Breast epithelium (tissue), 4 donors: ENCODE measurements at places on chromosomes 2 and 18. TPM values are rescaled to one million over a fixed set of nuclear protein-coding genes. Genes with fewer than 3 reads are reported as not detected.

The SLC30A3 gene
- not detected for total RNA-seq

The KLF11 gene
- total RNA-seq, result 27.5 TPM

The ST8SIA5 gene
- total RNA-seq, result 0.29 TPM

DNA sequence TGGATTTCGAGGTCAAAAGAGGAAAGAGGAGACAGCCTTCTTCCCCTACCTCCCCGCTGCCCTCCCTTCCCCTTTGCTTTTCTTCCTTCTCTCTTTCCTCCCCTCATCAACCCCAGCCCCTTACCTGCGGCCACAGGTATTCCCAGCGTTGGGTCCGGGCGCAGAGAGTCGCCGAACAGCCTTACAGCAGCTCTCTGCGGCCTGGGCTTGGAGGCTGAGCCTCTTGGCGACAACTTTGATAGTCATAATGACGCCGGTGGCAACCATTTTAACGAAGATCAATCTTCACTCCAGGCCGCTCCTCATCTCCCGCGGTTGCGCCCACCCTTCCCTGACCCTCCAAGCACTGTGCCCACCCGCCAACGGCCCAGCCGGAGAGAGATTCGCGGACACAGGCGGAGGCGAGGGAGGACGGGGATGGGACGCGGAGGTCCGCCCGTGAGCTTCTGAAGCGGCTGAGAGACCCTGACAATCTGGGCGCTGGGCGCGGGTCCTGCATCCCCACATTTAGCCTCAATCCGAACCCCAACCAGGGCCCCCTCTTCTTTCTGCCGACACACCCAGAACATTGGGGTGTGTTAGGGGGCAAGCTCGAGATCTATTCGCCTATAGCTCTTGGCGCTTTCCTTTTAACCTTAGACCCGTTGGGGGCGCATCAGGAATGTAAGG, 1.5 kb upstream of the EVX2 start:
- DNase-seq, result no peak

DNA sequence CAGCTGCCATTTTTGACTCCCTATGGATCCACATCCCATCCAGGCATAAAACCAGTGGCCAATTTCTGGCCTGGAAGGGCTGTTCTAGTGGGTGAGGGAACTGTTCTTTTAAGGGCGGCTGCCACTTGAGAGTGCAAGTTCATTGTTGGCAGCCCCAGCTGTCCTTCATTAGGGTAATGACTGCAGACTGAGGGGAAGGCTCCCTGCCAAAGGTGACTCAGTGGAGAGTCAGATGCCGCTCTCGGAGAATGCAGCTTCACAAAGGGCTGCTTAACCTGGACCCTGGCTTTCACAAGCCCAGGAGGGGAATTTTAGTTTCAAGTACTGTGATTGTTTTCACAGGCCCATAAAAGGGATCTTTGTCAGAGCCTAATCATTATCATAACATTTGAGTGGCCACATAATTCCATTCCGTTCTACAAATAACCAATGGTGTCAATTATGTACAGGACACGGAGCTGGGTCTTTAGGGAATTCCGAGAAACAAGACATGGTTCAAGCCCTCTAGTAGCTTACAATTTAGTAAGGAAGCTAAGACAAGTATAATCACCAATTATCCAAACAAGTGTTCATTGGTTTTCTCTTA, 235.7 kb downstream of the CDCA7 start:
- DNase-seq, result no peak
